Brain microvascular endothelial cell (primary cell): ENCODE measurements at places on chromosomes 5 and 9.

DNA sequence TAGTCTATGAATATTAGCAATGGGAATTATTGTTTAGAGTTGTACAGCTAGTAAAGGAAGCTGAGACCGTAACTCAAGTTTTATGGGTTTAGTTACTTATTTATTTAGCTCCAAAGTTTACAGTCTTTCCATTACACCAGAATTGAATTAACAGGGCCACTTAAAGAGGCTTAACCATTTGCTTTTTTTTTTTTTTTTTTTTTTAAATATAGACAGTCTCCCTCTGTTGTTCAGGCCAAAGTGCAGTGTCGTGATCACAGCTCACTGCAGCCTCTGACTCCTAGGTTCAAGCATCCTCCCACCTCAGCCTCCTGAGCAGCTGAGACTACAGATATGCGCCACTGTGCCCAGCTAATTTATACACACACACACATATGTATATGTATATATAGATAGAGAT is 1.4 kb upstream of the TTC1 start:
- DNase-seq: no peak

DNA sequence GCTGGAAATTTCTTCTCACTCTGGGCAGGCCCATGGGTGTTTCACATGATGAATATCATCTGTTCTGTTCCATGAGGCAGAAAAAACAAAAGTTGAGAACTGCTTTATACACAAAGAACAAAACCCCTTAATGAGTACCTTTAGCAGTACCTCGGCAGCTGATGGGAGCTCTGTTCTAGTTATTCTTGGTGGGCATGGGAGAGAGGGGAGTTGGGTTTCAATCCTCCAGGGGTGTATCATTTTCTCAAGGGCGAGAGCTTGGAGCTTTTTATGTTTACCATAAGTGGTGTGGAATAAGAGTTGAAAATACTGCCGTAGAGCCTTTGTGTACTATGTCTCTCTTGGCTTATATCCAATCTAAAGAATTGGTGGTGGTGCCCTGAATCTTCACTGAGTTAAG is 103.3 kb upstream of the ZNF608 start:
- DNase-seq: no peak

DNA sequence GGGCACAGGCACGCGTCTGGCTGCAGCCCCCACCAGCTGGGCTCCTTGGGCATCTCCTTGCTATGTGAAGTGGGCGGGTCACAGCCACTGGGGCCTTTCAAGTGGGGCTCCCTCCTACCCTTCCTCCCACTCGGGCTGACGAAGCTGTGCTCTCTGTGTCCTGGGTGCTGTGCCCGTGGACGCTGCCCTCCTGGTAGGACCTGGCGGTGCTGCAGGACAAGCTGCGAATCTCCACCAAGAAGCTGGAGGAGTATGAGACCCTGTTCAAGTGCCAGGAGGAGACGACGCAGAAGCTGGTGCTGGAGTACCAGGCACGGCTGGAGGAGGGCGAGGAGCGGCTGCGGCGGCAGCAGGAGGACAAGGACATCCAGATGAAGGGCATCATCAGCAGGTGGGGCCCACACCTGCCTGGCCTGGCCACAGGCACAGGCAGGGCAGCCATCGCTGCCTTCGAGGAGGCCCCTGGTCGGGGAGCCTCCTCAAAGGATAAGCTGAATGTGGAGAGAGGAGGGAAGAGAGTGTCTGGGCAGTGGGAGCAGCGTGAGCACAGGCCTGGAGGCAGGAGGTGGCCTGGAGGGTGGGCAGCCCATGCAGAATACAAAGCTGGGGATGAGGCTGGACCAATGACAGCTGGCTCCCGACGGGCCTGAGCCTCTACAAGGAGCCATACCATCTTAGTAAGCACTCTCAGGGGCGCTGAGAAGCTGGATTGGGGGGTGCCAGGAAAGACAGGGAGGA is 124.7 kb downstream of the DAB2IP start:
- no peak for DNase-seq

DNA sequence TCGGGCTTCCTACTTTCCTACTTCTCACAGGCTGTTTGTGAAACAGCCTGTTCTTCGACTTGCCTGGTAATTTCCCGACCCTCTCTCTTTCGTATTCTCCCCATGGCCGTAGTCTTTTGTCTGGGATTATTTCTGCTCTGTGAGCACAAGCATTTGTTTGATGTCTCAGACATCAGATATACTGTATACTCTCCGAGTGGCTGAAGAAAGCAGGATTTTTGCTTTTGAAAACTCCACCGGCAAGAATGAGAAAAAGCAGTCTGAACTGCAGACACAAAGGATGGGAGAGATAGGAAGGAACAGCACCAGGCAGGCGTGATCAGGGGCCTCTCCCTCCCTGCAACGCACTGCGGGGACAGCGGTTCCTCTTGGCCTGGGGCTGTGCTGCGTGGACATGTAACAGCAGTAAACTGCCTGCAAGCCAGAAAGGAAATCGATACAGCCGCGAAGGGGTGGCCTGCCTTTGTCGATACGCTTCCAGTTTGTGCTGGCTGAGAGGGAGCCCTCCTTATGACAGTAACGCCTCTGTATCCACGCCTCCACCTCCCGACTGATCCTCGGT is 313.9 kb upstream of the TLE4 start:
- DNase-seq: no peak

DNA sequence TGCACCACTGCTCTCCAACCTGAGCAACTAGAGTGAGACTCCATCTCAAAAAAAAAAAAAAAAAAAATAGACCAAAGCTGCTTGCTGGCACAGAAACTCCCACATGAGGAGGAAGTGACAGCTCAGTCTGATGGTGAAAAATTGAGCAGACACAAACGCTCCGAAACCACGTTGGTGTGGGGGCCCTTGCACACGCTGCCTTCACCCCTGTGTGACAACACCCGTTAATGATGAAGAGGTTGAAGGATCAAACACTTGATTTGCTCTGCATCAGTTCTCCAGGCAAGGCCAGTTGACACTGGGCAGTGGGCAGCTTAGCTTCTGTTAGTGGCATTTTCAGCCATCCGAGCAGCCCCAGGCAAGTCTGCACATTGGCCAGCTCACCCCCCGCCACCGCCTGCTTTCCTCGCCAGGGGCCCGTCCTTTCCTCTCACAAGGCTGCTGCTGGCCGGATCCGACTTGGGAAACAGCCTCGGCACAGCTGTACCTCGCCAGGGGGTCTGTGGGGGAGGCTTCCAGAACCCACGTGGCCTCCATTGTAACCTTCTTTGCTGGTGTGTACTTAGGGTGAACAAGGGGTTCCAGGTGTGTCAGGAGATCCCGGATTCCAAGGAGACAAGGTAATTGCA is 79.8 kb downstream of the COL27A1 start:
- DNase-seq: no peak

DNA sequence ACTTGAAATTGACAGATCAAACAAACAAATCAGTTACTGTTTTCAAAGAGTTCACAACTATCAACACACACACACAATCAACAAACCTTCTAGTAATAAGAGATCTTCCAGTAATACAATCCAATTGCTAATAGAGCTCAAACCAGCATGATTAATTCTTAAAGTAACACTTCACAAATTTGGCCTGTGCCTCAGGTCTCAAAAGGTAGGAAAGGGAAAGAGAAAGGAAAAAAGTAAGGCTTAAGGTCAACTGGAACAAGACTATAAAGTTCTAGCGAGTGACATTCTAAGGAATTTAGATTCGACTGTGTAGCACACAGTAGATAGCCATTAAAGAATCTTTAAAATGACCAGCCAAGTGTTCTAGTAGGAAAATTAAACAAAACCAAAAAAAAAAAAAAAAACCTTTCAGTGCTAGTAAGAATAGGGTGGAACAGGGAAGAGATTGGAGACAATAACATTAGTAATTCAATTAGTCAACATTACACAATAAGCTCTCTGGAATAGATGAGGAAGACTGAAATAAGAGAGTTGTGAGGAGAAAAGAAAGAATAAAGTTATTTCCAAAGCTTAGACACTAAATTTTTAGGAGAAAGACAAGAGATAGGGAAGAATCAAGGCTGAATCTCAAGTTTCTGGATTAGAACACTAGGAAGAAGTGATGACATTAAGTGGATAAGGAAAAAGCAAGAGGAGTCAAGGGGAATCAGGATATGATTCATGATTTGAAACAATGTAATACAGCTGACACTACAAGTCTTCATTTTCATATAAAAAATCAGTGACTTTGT is 86.1 kb downstream of the FBXL17 start:
- DNase-seq: no peak

DNA sequence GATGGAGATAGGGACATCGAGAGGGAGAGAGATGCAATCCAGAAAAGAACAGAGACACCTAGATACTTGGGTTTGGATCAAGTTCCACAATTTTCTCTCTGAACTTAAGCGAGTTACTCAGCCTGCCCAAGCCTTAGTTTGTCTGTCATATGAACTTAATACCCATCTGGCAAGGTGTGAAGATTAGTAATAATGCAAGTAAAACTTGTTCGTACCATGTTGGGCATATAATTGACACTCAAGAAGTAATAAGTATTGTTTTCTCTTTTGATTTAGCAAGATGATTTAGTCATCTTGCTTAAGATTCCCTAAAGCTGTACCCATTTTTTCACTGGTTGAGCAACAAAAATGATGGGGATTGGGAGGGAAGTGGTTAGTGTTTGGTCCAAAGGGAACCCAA is 7.5 kb downstream of the RABGAP1 start:
- no peak for DNase-seq

DNA sequence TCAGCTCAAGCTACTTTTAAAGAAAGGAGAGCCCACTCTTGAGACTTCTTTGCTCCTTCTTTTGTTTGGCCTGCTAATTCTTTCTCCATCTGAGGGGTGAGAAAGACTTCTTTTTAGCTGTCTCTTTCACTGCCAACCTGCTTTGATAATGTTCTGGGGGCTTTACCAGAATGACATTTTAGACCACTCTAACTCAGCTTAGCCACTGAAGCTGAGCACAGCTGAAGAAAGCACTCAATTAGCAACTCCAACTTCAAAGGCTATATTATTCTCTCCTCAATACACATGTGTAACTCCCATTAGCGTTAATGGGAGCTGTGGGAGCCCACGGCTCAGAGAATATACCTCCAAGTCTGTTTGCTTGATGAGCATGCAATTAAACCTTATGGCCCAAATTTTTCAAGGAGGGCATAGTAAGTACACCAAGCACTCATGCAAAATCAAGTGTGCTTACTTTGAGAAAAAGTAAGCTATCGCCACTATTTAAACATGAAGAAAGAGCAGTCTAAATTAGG is 815.4 kb upstream of the DMAC1 start:
- DNase-seq: no peak

- no peak for DNase-seq
Observed at GRCh38 chr9:134267305-134267880, 58.9 kb upstream of the RXRA start.
